ENCODE measurements at places on chromosomes 4 and X. TPM values are rescaled to one million over a fixed set of nuclear protein-coding genes. Genes with fewer than 3 reads are reported as not detected.

KIAA1210 gene
- not detected for total RNA-seq

CTAG2 gene
- not detected for total RNA-seq

ADRA2C gene
- not detected for total RNA-seq

DNA sequence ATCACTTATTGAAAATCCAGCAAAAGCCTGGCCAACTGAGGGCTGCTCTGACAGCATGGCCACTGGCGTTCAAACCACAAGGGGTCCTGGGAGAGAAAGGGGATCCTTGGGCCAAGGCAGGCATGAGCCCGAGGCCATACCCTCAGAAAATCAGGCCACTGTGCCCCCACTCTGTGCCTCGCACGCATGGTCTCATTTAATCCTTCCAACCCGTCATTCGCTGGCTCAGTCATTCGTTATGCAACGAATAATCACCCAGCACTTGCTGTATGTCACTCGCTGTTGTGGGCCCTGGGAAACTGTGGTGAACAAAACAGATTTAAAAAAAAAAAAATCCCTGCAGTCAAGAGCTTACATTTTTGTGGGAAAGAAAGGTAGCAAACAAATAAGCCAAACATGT, 112.7 kb downstream of the BCOR start:
- H3K36me3 ChIP-seq, result no peaks in the 10 kb centered on the region
- DNase-seq, result no peak
- H3K27me3 ChIP-seq, result no peaks in the 10 kb centered on the region
- no peak overlapping the region for H3K4me3 ChIP-seq

UXT gene
- total RNA-seq, result 192 TPM

DNA sequence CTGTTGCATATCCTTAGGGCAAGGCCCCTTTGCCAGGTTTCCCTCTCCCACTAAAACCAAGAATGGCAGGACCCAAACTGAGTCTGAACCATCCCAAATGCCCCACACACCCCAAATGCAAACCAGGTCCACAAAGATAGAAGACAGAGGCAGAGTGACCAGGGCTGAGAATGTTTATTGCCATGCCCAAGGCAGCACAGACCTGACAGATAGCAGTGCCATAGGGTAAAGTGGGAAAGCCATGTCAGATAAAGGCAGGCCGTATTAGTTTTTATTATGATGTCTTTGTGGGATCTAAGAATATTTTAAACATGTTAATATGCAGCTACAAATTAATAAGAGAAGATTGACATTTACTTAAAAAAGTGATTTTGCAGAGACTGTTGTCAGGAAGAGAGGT, 29.6 kb upstream of the MND1 start:
- H3K27ac ChIP-seq, result no peak overlapping the region
- no peaks in the 10 kb centered on the region for H3K36me3 ChIP-seq
- no peak overlapping the region for H3K4me3 ChIP-seq
- no peak for DNase-seq

IBSP gene
- total RNA-seq, result not detected

GRCh38 chr4:159185591-159186023, 82.7 kb downstream of the RAPGEF2 start:
- no peak for DNase-seq
- no peaks in the 10 kb centered on the region for H3K27me3 ChIP-seq
- peaks cover 10% of the 10 kb centered on the region for H3K4me1 ChIP-seq
- no peaks in the 10 kb centered on the region for H3K36me3 ChIP-seq
- no peak overlapping the region for H3K4me3 ChIP-seq

- H3K36me3 ChIP-seq, result no peaks in the 10 kb centered on the region
- no peak overlapping the region for H3K27ac ChIP-seq
- H3K27me3 ChIP-seq, result no peaks in the 10 kb centered on the region
- no peak for DNase-seq
- no peak overlapping the region for H3K4me3 ChIP-seq
- no peaks in the 10 kb centered on the region for H3K4me1 ChIP-seq
Observed at GRCh38 chrX:13345037-13345436, 25.2 kb upstream of the ATXN3L start.

- no peak overlapping the region for H3K4me3 ChIP-seq
- no peaks in the 10 kb centered on the region for H3K4me1 ChIP-seq
- H3K27me3 ChIP-seq, result no peaks in the 10 kb centered on the region
- no peak overlapping the region for H3K27ac ChIP-seq
- no peak for DNase-seq
Observed at GRCh38 chr4:65954416-65954815, 284.1 kb upstream of the EPHA5 start.

VCX2 gene
- total RNA-seq, result not detected
